ENCODE measurements at places on chromosomes 5 and 9. TPM values are rescaled to one million over a fixed set of nuclear protein-coding genes. Genes with fewer than 3 reads are reported as not detected.

DNA sequence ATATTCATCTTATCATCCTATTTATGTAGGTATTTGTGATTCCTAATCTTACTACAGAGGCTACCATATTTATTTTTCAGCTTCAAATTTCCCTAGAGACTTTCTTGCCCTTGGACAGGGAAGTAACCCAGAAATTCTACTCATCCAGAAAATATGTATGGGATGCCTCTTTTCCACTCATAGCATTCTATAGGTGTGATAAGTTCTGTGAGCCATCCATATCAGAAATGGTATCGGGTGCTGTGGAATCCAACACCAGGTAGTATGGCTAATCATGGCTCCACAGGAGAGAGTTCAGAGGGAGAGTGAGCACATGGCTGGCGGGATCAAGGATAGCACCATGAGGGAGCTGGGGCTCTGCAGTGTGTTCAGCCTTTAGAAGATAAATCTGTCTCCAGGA, 349.3 kb upstream of the ACTBL2 start:
- no peak for DNase-seq

CTXN3 gene
- not detected for total RNA-seq

DNA sequence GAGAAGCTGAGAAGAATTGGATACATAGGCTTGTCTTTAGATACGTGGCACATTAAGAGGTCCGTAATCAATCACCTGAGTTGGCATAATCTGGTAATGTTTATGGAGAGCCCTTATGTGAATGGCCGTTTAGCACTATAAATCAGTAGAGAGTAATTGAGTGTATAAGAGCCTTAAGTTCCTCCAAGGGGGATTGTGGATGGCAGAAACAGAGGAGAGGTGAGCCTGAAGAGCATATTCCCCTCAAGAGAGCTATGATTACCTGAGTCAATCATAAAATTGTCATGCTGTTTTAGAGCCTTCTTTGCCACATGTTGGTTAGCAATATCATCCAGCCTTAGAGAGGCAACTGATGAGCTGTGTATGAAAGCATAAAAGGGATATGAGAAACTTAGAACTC, 58.8 kb downstream of the FOCAD start:
- no peak for DNase-seq

GRCh38 chr5:158691631-158692255, 408.0 kb downstream of the EBF1 start:
- DNase-seq, result no peak

- DNase-seq, result no peak
Measured at GRCh38 chr9:119272500-119273211, 96.6 kb downstream of the BRINP1 start.

GRCh38 chr9:75451045-75451444, 362.7 kb downstream of the OSTF1 start:
- DNase-seq, result no peak

DNA sequence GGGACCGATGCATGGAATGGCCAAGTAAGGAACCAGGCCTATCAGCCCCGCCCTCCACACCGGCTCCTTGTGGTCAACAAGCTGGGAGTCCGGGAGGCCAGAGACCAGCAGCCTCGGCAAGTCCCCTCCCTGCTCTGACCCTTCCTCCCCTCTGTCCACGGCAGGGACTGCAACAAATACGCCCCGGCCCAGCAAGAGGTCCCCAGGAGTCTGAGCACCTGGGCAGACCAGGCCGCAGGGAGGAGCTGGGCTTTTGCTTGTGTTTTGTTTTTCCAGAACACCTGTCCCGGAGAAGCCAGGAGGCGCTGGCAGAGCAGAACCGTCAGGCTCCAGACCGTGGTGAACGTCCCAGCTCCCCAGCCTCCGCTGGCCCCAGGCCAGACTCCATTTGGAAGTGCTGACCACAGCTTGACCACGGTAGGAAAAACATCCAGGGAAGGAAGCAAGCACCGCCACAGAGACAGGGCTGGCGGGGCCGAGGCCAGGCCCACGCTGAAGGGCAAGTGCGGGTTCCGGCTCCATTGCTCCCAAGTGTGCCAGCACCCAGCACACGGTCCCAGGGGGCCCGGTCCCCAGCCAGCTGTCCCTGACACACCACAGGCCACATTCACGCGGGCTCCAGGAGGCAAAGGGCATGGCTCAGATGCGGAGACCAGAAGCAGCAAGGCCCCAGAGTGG, 56.7 kb downstream of the VAV2 start:
- no peak for DNase-seq

ARL14EPL gene
- total RNA-seq, result not detected

GRCh38 chr5:73336366-73336765, 112.2 kb downstream of the FOXD1 start:
- no peak for DNase-seq

- no peak for DNase-seq
Measured at GRCh38 chr5:10111571-10111970, 138.1 kb downstream of the ATPSCKMT start.

- DNase-seq, result no peak
Measured at GRCh38 chr5:132877938-132878337, 4.5 kb downstream of the LEAP2 start.

OR1L1 gene
- total RNA-seq, result not detected

GRCh38 chr9:97053717-97054116, 14.8 kb upstream of the CTSV start:
- no peak for DNase-seq

BAAT gene
- total RNA-seq, result not detected

PPIC gene
- total RNA-seq, result 34.3 TPM

- DNase-seq, result no peak
Measured at GRCh38 chr9:88342246-88342645, 46.0 kb upstream of the SPIN1 start.

DNA sequence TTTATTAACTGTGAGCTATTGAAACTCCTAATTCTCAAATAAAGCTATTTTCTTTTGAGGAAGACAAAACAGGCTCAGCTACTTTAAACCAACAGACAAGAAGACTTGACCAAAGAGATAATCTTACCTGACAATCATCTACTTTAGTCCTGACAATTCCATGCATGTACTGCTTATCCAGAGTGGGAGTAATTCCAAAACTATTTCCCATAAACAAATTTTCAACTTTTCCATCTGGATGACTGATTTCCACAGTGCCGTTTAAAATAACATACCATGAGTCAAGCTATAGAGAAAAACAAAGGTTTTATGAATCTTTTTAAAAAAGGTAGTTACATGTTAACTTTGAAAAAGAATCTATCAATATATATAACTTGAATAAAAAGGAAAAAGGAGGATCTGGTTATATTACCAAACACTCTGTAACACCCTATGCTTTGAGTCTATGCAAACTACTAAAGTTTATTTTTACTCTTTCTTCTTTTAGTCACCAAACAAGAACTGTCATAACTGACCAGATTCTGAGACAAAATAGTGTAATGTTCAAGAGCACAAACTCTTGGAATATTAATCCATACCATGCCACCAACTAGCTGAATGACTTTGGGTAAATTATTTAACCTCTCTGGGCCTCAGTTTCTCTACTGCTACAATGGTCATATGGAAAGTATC, 129.7 kb downstream of the RAPGEF6 start:
- DNase-seq, result no peak

GRCh38 chr9:87441251-87441650, 56.4 kb upstream of the DAPK1 start:
- no peak for DNase-seq

DNA sequence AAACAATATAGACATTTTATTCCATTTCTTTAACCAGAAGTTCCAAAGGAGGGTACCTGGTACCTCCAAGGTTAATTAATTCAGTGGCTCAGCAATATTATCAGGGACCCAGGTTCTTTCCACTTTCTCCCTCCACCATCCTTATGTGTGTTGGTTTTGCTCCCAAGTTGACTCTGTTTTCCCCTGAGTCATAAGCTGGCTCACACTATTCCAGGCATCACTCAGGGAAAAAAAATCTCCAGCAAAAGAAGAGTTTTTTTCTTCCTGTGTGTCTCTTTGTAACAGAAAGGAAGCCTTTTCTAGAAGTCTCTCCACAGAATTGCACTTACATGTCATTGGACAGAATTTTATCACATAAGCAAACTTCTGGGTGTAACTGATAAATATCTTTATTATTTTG, 31.2 kb upstream of the GALNT10 start:
- no peak for DNase-seq

DNA sequence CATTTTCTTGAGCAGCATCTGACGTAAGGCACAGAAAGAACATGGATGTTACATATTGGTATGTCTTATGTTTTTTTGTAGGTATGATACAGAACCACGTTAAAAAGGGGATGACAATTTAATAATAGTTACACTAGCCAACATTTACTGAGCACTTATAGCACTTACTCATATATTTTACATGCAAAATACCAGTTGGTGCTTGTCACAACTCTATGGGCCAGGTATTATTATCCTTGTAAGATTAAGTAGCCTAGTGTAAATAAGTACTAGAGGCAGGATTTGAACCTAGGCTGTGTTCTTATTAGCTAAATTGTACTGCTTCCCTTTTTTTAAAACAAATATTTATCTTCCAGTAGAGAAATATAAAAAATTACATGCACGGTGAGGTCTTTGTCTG, 83.5 kb downstream of the RANBP17 start:
- DNase-seq, result no peak

ARAP3 gene
- total RNA-seq, result 24.2 TPM

DNA sequence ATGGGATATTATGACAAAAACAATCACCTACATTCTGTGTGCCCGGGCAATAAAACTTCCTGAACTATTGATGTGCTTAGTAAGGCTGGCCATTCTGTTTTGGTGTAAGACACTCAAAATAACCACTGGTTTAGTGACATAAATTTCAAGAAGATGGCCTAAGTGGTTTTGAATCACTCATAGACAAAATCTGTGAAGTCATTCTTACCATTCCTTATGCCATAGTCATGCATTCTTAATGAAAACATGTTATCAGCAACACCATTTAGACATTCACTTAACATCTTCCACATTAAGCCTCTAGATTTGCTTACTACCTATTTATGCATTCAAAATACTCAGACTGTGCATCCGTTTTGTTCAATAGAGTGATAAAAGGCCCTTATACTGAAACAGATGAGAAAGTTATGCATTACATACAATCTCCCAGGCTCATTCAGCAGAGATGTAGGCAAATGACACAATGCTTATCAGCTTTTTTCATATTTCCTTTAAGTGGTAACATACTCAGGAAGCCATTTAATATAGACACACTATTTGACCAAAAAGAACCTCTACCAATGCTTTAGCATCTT, 848.8 kb upstream of the DMAC1 start:
- DNase-seq, result no peak

All from mesenteric fat pad (tissue), 1 donor.